Right ventricle myocardium inferior (tissue), 1 donor: ENCODE measurements at places on chromosomes 1 and 21.

GRCh38 chr1:110067479-110067892 is 3.0 kb downstream of the ALX3 start:
- DNase-seq = no peak

- no peak for DNase-seq
Observed at GRCh38 chr1:27388337-27389005, 4.0 kb upstream of the GPR3 start.

- no peak for DNase-seq
Observed at GRCh38 chr1:65355031-65355712, 45.8 kb downstream of the DNAJC6 start.

GRCh38 chr1:186494832-186495271 is 33.9 kb upstream of the PDC start:
- DNase-seq = no peak

DNA sequence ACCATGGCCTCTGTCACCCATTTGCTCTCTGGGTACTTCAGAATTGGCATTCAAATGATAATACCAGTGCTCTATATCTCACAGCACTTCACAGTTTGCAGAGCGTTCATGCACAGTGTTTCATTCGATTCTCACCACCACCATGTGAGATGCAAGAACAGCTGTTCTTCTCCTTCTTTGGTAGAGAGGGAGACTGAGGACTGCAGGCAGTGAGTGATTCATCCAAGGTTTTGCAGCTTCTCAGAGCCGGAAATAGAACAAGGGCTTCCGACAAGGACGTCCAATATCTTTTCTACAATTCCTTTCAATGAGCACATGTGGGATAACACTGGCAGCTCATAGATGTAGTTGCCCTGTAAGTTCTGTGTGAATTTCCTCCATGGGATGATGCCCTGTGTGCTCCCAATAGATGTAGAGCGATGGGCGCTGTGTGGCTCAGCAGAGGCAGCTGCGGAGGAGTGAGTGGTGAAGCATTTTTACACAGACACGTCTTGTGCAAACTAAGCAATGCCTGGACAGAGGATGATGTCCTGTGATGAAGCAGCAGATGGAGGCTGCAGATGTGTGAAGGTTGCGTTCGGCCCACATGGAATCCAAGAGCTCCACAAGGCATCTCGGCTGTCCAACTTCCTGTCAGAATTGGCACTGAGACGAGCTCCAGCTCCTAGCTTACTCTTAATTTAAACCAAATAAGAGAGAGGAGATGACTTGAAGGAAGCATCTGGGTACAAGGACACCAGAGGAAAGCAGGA is 24.9 kb downstream of the MT1HL1 start:
- no peak for DNase-seq

GRCh38 chr1:59123081-59123681 is 173.7 kb upstream of the FGGY start:
- no peak for DNase-seq
